NCI-H510A treated with DMSO at 0.1 percent for 48 hours (cell line): ENCODE measurements at places on chromosomes 12 and 14.
A peak's percentile ranks its signal among the peaks of the same experiment; 100 is the strongest.

DNA sequence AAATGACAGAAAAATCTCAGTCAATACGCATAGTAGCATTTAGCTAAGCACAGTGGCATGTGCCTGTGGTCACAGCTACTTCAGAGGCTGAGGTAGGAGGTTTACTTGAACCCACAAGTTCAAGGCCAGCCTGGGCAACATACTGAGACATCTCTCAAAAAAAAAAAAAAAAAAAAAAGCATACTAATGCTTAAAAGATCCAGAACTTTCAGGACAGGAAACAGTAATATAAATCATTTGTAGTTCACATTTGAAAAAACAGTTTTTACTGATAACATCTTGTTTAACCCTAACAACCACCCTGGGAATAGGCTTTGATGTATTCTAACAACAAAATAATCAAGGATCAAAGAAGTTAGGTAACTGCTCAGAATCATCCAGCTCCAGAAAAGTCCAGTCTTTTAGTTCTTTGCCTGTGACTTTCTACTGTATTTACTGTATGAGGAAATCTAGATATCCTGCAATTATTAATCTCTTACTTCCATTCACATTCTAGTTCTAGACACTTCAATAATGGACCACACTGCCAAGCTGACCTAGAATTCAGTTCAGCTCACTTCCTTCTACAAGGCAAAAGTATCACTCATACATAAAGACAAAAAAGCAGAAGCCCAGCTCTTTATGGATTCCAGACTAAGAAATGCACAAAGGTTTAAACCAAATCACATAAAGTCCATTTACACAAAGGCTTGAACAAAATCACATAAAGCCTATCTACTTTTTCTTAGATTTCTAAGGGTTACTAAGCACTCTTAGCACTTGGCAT, 28.5 kb downstream of the PAWR start:
- no peak for DNase-seq

DNA sequence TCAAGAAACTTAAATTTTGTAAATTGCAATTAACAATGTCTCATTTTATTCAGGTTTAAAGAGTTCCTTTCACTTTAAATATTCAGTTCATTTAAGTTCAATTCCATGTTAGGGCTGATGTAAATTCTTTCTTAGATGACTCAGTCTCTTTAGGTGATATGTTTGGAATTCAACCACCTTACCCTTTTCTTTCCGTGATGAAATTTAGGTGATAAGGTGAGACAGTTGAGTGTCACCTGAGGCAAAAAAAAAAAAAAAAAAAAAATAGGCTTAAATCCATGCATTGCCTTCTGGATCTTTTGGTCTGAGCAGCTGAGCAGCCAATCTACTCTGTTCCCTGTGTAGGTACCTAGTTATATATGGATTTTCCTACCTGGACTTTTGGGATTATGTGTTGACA, 299.5 kb downstream of the DAD1 start:
- no peak for DNase-seq

DNA sequence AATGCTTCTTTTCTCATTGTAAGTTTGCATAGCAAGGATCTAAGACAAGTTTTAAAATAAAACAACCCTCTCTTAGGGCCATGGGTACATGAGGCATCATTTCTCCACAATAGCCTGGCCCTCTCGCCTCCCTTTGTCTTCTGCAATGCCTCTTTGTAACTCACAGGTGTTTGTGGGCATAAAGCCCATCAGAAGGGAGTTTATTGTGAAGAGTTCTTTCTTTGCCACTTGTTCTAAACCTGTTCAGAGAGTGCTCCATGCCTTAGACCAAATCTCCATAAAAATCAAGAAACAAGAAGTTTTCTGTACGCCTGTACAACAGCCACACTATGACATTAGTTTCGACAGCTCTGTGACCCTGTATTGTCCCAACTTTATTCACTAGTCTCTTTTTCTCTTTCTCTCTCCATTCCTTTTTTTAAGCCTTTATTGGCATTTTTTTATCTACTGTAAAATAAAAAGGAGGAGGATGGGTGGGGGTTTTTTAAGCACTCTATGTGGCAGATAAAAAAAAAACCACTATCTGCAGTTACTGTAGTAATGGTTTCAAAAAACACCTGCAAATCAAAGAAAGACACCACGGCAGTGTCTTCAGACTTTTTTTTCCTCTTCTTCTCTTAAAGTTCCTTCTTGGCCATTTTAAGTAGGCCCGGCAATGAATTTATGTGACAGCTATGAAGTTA, 1.6 kb downstream of the C12orf42 start:
- DNase-seq, result no peak

DNA sequence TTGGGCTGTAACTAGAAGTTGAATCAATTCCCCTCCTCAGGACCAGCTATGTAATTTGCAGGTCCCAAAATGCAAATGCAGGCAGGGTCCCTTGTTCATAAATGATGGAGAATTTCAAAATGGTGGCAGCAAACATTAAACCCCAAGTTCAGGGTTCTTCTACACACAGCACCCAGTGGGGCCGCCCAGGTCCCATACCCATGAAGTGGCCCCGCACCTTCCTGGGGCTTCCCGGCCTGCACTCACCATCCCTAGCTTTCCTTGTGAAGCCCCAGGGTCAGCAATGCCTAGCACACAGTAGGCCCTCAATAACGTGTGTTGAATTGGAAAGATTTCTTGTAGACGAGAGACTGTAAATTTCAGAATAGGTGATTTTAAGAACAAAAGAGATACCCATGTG, 76.0 kb downstream of the NTF3 start:
- DNase-seq, result no peak

- DNase-seq, result no peak
Measured at GRCh38 chr12:123232472-123232806, 502 bp downstream of the MPHOSPH9 start.

- DNase-seq, result peak; percentile 4
Measured at GRCh38 chr12:22709292-22709691, 84.3 kb downstream of the ETNK1 start.

- DNase-seq, result peak; percentile 25
Measured at GRCh38 chr12:68406134-68406576, 74.0 kb upstream of the MDM1 start.

- DNase-seq, result peak; percentile 15
Measured at GRCh38 chr12:41962171-41962572, 182.5 kb downstream of the GXYLT1 start.

GRCh38 chr12:112971248-112971647, 7.1 kb upstream of the OAS2 start:
- DNase-seq, result no peak

DNA sequence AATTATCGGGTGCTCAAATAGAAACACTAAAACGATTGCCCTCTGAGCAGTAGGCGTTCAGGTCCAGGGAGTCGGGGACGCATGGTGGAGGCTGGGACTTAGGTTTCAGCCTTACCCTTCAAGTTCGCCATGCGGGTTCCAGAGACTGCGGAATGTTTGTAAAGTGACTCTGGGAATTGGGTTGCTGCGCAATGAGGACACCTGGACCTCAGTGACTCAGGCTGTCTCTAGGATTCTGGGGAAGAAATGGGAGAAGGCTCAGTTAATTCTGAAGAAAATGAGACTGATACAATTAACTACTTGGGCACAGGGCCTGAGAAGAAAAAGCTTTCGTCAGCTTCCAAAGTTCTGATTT, 1.1 kb downstream of the LGALS3 start:
- no peak for DNase-seq

DNA sequence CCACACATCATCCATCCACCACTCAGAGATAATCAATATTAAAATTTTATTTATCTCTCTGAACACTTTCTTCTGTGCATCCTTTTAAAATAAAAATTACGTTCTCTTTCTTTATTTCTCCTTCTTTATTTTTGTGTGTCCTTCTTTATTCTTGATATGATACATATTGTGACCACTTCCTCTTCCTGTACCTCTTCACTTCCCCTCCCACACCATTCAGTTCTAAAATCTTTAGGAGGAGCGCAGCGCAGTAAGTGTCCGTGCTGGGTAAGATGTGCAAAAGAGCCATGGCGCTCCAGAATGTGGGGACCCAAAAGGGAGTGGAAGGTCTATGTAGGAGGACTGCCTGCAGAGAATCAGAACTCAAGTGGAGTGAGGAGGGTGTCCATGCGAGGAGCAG, 256.7 kb downstream of the ITPR2 start:
- DNase-seq, result no peak
